ENCODE measurements at places on chromosomes 4 and X.

GRCh38 chr4:7915875-7916242 lies 23.8 kb downstream of the AFAP1 start:
- DNase-seq, result no peak

DNA sequence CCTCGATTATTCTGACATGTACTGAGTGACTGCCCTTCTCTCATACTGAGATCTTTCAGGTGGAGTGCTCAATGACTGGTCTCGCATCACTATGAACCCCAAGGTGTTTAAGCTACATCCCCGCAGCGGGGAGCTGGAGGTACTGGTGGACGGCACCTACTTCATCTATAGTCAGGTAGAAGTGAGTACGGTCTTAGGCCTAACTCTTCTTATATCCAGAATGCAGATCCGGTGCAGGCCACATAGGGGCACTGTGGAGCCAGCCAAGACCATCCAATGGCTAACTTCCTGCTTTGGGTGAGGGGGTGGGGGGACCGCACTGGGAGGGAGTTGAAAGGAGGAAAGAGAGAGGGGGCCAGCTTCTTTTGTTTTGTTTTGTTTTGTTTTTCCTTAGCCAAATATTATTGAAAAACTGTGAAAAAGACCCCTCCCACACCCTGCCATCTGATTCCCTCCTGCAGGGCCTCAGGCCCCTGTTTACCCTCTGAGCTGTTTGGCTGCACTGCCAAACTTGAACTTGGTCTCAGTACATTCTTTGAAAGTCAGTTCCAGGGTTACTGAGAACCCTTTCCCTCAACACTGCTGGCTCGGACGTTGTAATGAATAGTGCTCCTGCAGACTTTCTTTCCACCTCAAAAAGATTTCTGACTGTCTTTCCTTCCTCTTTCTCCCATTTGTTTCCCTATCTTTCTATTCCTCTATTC lies 16.2 kb downstream of the AWAT2 start:
- no peak for DNase-seq

DNA sequence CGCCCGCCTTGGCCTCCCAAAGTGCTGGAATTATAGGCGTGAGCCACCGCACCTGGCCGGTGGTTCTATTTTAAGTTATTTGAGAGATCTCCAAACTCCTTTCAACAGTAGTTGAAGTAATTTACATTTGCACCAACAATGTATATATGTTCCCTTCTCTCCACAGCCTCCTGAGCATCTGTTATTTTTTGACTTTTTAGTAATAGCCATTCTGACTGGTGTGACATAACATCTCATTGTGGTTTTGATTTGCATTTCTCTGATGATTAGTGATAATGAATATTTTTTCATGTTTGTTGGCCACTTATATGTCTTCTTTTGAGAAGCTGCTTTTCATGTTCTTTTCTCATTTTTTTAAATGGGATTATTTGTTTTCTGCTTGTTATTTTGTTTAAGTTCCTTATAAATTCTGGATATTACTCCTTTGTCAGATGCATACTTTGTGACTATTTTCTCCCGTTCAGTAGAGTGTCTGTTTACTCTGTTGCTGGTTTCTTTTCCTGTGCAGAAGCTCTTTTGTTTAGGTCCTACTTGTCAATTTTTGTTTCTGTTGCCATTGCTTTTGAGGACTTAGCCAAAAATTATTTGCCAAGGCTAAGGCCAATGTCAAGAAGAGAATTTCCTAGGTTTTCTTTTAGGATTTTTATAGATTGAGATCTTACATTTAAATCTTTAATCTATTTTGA lies 213.2 kb downstream of the ARHGAP24 start:
- no peak for DNase-seq

- DNase-seq, result no peak
Observed at GRCh38 chr4:85370400-85371032, 104.4 kb upstream of the ARHGAP24 start.

DNA sequence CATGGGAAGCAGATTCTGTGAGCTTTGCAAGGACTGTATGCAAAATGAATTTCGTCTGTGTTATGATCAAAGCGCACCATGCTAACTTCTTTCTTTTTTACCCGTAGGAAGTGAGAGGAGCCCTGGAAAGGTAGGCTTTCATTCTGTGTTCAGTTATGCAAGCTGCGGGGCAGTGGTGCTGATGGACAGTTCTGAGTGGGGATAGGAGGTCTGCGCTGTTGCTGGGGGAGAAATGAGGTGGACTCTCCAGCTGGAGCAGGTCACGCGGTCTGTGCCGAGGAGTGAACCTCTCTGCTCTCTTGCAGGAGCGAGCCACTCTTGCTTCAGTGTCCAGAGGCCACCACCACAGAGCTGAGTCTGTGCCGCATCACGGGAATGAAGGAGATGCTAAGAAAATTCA lies 4.5 kb downstream of the TRIML1 start:
- no peak for DNase-seq

DNA sequence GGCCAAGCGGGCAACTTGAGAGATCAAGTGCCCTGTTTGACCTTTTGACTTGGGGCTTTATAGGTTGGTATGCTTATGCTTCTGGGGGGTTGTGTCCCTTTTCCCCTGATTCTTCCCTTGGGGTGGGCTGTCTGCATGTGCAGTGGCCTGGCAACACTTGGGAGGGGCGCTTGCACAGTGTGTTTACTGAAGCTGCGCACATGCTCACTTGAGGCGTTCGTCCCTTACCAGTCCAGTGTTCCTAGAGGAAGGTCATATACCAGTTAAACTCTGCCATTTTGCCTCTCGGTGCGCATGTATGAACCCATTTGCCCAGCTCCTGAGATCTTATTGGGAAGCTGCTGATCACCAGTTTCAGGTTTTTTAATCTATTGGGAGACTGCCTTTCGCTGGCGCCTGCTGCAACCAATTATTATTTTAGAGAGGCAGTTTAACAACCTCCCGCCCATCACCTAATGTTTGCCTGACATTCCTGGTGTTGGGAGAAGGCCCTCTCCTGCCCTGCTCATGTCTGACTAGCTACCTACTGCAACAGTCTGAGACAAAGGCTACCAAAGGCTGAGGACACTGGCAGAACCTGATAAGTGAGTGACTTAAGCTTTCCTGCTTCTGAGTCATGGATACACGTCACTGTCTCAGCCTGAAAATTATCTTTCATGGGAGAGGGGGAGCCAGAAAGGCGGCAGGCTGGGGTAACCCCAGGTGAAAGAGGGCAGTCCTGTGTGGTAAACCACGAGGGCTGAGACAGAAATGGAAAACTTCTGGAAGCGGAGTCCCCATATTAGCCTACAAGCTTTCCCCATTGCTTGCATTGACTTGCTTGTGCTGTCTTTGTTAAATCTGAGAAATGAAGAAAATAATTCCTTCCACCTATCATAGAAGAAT lies 97.6 kb downstream of the CPE start:
- no peak for DNase-seq

DNA sequence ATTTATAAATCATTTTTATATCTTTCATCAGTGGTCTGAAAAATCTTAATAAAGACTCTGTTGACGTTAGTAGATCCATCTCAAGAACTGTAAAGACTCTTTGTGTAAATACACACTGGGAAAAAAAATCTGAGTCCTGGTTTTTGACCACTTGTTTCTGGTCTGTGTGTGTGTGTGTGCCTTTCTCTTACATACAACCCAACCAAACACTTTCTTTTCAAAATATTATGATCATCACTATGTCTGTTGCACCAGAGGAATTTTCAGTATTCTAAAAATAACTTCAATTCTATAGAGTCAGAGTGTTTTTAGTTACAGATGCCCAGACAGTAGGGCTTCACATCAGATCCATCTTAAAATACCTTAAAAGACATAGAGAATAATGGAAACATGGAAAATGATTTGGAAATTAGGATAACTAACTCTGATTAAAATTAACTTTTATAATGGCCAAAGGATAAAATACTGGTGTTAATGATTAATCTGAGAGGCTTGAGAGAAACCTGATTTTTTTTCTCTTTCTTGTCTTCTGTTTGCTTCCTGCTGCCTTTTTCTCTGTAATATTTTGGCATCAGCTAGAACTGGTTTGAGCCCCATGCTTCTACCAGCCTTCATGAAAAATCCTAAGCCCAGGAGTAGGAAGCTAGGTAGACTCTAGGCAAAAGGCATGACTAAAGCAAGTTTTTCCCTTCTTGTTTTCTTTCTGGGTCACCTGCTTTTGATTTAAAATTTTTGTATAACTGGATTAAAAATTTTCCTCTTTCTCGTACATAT lies 99.7 kb downstream of the ATXN3L start:
- no peak for DNase-seq

All from CD4-positive, alpha-beta memory T cell (primary cell).